Smooth muscle cell of bladder (primary cell): ENCODE measurements at places on chromosomes 3 and 15. TPM values are rescaled to one million over a fixed set of nuclear protein-coding genes. Genes with fewer than 3 reads are reported as not detected.

The ADAMTSL3 gene
- 0.14 and 0.18 TPM in 2 replicates for total RNA-seq

The KIF23 gene
- total RNA-seq, result 6.7 and 9.7 TPM in 2 replicates

The MAN2C1 gene
- total RNA-seq, result 94.7 and 112 TPM in 2 replicates

The CEP63 gene
- 23.9 and 25.1 TPM in 2 replicates for total RNA-seq

The FMN1 gene
- 0.43 and 1.0 TPM in 2 replicates for total RNA-seq

The AAGAB gene
- 43.4 and 49.4 TPM in 2 replicates for total RNA-seq

The IL17RB gene
- total RNA-seq, result not detected in 2 replicates

The AP4E1 gene
- 12.9 and 13.9 TPM in 2 replicates for total RNA-seq

The NLGN1 gene
- total RNA-seq, result 4.0 and 8.7 TPM in 2 replicates

The UBAP1L gene
- total RNA-seq, result 0.71 and 1.4 TPM in 2 replicates

The GOLGB1 gene
- 55.3 and 60.3 TPM in 2 replicates for total RNA-seq

The ASB14 gene
- total RNA-seq, result under 0.01 TPM in 1 of 2 replicates, not detected in the other

The RAB8B gene
- 118 and 126 TPM in 2 replicates for total RNA-seq

The CLSTN2 gene
- total RNA-seq, result 0.09 and 0.14 TPM in 2 replicates

The GRAMD2A gene
- total RNA-seq, result 0.14 and 0.55 TPM in 2 replicates

The ITIH3 gene
- 0.09 and 0.28 TPM in 2 replicates for total RNA-seq

The CKMT1B gene
- not detected in 2 replicates for total RNA-seq

The TMEM207 gene
- not detected in 2 replicates for total RNA-seq

The GUCA1C gene
- not detected in 2 replicates for total RNA-seq

The ATP10A gene
- total RNA-seq, result 5.3 and 10.4 TPM in 2 replicates

The CYP11A1 gene
- total RNA-seq, result 1.1 and 1.4 TPM in 2 replicates

The GOLGA8H gene
- total RNA-seq, result under 0.01 and 0.14 TPM in 2 replicates

The CATSPER2 gene
- 0.37 and 0.43 TPM in 2 replicates for total RNA-seq

The GOLGA8O gene
- 0.37 and 0.85 TPM in 2 replicates for total RNA-seq

The ZKSCAN7 gene
- 7.8 and 9.4 TPM in 2 replicates for total RNA-seq

The PLOD2 gene
- total RNA-seq, result 239 and 311 TPM in 2 replicates

The RNU5B-1 gene
- total RNA-seq, result not detected in 2 replicates

The GOLGA8S gene
- under 0.01 TPM in 2 replicates for total RNA-seq

The ANKRD63 gene
- not detected in 2 replicates for total RNA-seq

The RAB7A gene
- total RNA-seq, result 36.4 and 43.1 TPM in 2 replicates

The DNASE1L3 gene
- 0.18 TPM in 1 of 2 replicates, not detected in the other for total RNA-seq

The ARPP19 gene
- 43.0 and 57.3 TPM in 2 replicates for total RNA-seq

The GPR27 gene
- not detected in 2 replicates for total RNA-seq

The RASGRF1 gene
- total RNA-seq, result under 0.01 TPM in 1 of 2 replicates, not detected in the other

The SERPINI2 gene
- total RNA-seq, result not detected in 2 replicates

The CLDN18 gene
- total RNA-seq, result not detected in 2 replicates

The FETUB gene
- not detected in 2 replicates for total RNA-seq

The SLC22A13 gene
- total RNA-seq, result 0.14 and 0.28 TPM in 2 replicates

The PLA2G4D gene
- total RNA-seq, result not detected in 2 replicates

The C3orf85 gene
- total RNA-seq, result not detected in 2 replicates

The ZNF660 gene
- 2.1 and 2.6 TPM in 2 replicates for total RNA-seq

The SLC28A2 gene
- under 0.01 TPM in 1 of 2 replicates, not detected in the other for total RNA-seq
